ENCODE measurements at places on chromosomes 6 and 20.

DNA sequence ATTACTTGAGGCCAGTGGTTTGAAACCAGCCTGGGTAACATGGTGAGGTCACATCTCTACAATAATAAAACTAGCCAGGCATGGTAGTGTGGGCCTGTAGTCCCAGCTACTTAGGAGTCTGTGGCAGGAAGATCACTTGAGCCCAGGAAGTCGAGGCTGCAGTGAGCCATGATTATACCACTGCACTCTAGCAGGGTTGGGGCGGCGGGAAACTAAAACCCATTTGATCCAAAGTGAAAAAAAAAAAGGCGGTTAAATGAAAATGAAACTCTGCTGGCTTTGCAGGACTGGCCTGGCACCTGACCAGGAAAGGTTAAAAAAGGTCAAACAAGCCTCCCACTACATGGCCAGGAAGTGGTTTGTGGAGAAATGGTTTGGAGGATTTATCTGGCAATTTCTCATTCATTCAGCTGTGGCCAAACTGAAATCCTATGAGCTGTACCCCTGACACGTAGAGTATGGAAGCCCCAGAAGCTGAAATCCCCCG is 36.6 kb downstream of the MTRES1 start:
- no peak for DNase-seq

- DNase-seq: no peak
Measured at GRCh38 chr20:34350095-34350494, 13.0 kb upstream of the ITCH start.

DNA sequence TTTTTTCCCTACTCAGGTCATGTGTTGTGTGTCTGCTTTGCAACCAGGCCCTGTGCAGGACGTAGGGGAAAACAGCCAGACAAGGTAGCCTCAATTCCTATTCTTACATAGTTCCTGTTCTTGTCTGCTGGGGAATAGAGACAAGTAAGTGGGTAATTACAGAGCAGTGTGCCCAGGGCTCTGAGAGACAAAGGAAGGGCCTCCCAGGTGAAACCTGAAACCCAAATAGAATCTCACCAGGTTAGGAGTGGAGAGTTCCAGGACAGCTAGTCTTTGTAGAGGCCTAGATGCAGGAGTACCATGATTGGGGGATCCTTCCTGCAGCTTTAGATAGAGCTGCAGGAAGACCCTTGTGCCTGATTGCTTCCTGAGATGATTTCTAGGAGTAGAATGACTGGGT is 48.4 kb downstream of the DHX35 start:
- DNase-seq: no peak

DNA sequence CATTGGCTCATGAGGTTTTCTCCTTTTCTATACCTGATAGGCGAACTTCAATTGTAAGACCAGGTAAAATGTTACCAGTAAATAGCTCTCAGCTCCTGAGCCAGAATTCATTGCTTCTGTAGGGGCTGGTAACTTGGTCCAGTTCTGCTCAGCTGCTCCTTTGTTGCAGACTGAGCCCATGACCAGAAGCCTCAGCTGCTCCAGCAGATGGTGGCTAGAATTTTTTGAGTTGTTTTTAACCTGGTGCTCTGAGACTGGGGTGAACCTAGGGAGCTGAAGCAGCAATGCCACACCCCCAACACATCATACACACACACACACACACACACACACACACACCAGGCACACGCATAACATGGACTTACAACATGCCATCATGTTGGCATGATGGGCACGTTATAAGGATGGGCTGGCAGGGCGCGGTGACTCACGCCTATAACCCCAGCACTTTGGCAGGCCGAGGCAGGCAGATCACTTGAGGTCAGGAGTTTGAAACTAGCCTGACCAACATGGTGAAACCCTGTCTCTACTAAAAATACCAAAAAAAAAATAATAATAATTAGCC is 103.1 kb downstream of the QRSL1 start:
- DNase-seq: no peak

Measured in HAP-1 (cell line).